ENCODE measurements at places on chromosomes 5 and 9.

- DNase-seq: no peak
These were observed 28.8 kb downstream of the SLC46A2 start for GRCh38 chr9:112861638-112862555.

DNA sequence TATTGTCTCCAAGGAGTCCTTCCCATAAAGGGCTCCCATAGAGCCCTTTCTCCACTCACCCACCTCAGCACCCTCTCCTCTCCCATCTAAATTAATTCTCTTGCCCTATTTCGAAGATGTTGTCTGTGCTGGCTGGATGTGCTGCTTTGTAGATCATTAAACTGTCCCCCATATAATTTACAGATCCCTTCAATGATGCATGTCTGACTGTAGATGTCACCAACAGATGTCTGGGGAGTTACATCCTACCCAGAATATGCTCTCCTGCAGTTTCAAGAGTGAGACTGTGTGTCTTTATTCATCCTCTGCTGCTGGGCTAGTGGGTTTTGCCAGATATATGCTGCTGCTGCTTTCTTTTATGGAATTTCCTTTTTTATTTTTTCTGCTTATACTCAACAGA, 351.2 kb downstream of the MLLT3 start:
- DNase-seq: no peak

DNA sequence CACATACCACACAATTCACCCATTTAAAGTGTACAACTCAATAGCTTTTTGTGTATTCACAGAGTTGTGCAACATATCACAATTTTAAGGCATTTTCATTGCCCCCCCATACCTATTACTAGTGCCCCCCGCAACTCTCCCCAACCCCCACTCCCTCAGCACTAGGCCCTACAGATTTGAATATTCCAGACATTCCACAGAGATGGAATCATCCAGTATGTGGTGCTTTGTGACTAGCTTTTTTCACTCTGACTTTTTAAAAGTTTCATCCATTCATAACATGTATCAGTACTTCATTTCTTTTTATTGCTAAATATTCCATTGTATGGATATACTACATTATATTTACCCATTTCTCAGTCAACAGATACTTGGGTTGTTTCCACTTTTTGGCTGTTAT, 102.9 kb upstream of the LRRTM2 start:
- DNase-seq: no peak

- DNase-seq: peak; percentile 30
These were observed 79.0 kb downstream of the TLR4 start for GRCh38 chr9:117782931-117783788.

- no peak for DNase-seq
These were observed 15.8 kb downstream of the GZMK start for GRCh38 chr5:55039843-55040242.

- no peak for DNase-seq
These were observed 92.1 kb downstream of the LMNB1 start for GRCh38 chr5:126869005-126869451.

Data from T-cell (primary cell).